ENCODE measurements at places on chromosomes 7 and 10.

GRCh38 chr7:22672846-22673680 lies 53.9 kb upstream of the IL6 start:
- H3K36me3 ChIP-seq: peaks cover 2% of the 10 kb centered on the region
- H3K27me3 ChIP-seq: no peaks in the 10 kb centered on the region
- H3K4me1 ChIP-seq: peaks cover 70% of the 10 kb centered on the region
- H3K4me3 ChIP-seq: no peak overlapping the region

- H3K27me3 ChIP-seq: no peaks in the 10 kb centered on the region
- H3K36me3 ChIP-seq: peaks cover 55% of the 10 kb centered on the region
- H3K4me3 ChIP-seq: peak overlapping the region; percentile 88
- peak; percentile 78 for DNase-seq
- peaks cover 48% of the 10 kb centered on the region for H3K4me1 ChIP-seq
Measured at GRCh38 chr10:73810735-73811465, 498 bp downstream of the NDST2 start.

GRCh38 chr7:73995330-73995729 lies 32.6 kb upstream of the ELN start:
- no peak overlapping the region for H3K4me3 ChIP-seq
- no peaks in the 10 kb centered on the region for H3K36me3 ChIP-seq
- H3K4me1 ChIP-seq: no peaks in the 10 kb centered on the region

- no peaks in the 10 kb centered on the region for H3K27me3 ChIP-seq
- no peaks in the 10 kb centered on the region for H3K36me3 ChIP-seq
Measured at GRCh38 chr7:11208883-11209465, 235.3 kb downstream of the PHF14 start.

- H3K27me3 ChIP-seq: no peaks in the 10 kb centered on the region
- H3K4me1 ChIP-seq: no peaks in the 10 kb centered on the region
- no peak for DNase-seq
- H3K4me3 ChIP-seq: no peak overlapping the region
Measured at GRCh38 chr7:119925581-119926289, 347.2 kb upstream of the KCND2 start.

GRCh38 chr10:13382703-13383398 lies 34.8 kb upstream of the SEPHS1 start:
- H3K36me3 ChIP-seq: no peaks in the 10 kb centered on the region
- peaks cover 12% of the 10 kb centered on the region for H3K4me1 ChIP-seq
- no peak overlapping the region for H3K27ac ChIP-seq
- peaks cover 34% of the 10 kb centered on the region for H3K27me3 ChIP-seq
- H3K4me3 ChIP-seq: peak overlapping the region; percentile 77
- no peak for DNase-seq

- no peaks in the 10 kb centered on the region for H3K4me1 ChIP-seq
- H3K4me3 ChIP-seq: no peak overlapping the region
- no peak overlapping the region for H3K27ac ChIP-seq
- no peak for DNase-seq
Measured at GRCh38 chr7:6917258-6917657, 91.2 kb upstream of the CCZ1B start.

GRCh38 chr7:97001656-97002554 lies 3.4 kb upstream of the DLX6 start:
- H3K4me1 ChIP-seq: peaks cover 8% of the 10 kb centered on the region
- H3K4me3 ChIP-seq: no peak overlapping the region
- H3K27ac ChIP-seq: no peak overlapping the region
- peaks cover 21% of the 10 kb centered on the region for H3K36me3 ChIP-seq
- DNase-seq: no peak

GRCh38 chr10:36725581-36726520 lies 399.5 kb upstream of the ANKRD30A start:
- no peak overlapping the region for H3K4me3 ChIP-seq
- H3K27ac ChIP-seq: no peak overlapping the region
- DNase-seq: no peak
- H3K36me3 ChIP-seq: no peaks in the 10 kb centered on the region
- no peaks in the 10 kb centered on the region for H3K4me1 ChIP-seq

DNA sequence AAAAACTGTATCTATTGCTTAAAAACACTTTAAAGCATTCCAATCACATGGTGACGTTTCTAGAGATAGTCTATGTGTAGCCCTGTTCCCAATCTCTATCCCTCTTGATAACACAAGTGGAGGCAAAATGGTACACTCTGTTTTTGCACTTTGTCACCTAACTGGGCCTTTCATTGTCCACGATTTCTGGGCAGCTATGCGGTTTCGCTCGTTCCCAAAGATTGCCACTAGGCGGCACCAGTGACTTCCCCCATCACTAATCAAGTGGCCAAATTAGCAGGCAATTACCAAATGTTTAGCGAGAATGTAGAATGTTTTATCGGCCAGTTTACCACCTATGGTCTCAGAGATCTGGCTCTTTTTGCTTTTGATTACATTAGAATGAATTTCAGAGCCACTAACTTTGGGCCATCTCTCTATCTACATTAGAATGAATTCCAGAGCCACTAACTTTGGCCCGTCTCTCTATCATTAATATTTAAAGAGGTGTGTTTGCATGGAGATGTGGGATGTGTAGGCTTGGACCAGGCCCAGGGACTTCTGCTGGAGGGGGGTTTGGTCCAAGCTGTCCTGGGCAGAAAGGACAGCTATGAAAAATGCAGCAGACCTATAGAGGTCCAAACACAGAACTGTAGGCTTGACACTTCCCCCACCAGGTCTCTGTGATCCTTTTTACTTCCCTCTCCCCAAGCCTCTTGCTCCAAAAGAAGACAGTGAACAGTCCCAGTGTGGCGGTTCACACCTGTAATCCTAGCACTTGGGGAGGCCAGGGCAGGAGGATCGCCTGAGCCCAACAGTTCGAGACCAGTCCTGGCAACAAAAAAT lies 90.1 kb downstream of the EPC1 start:
- H3K27ac ChIP-seq: no peak overlapping the region
- H3K27me3 ChIP-seq: no peaks in the 10 kb centered on the region
- H3K4me3 ChIP-seq: no peak overlapping the region
- H3K36me3 ChIP-seq: no peaks in the 10 kb centered on the region
- H3K4me1 ChIP-seq: peaks cover 5% of the 10 kb centered on the region
- DNase-seq: peak; percentile 66

DNA sequence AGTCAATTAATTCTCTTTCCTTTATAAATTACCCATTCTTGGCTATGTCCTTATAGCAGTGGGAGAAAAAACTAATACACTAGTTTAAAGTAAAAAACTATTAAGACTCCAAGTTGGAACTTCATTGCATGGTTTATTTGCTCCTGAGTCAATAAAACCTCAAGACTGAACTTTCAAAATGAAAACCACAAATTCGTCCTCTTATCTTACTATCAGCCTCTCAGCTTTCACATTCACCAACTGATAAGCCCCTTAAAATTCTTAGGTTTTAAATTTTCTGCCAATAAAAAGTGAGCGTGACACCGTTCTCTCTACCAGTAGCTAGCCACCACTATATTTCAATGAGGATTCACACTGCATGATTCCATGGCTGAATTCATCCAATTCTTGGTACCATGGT lies 346.4 kb upstream of the NPSR1 start:
- no peak for DNase-seq
- H3K4me3 ChIP-seq: no peak overlapping the region
- no peaks in the 10 kb centered on the region for H3K36me3 ChIP-seq
- no peaks in the 10 kb centered on the region for H3K4me1 ChIP-seq
- no peaks in the 10 kb centered on the region for H3K27me3 ChIP-seq

DNA sequence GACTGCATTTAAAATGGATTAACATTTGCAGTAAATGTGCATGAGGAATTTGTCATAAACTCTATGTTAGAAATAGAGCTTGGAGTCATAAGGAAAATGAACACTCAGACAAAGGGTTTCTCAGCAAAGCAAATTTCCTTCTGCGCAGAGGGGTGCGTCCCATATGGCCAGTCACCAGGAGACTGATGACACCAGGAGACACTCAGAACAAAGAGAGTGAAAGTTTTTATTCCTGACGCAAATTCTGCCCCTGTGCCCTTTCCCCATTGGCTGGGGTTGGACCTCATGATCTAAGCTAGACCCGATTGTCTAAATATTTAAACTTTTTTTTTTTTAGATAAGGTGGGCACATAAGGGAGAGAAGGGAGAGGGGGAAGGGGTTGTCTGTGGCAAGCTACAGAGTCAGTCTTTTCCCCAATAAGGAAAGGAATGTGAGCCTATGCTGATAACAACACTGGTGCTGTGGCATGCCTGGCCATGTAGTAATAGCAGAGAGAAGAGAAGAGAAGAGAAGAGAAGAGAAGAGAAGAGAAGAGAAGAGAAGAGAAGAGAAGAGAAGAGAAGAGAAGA lies 202.0 kb downstream of the POM121L12 start:
- no peak overlapping the region for H3K4me3 ChIP-seq
- H3K27me3 ChIP-seq: no peaks in the 10 kb centered on the region
- no peaks in the 10 kb centered on the region for H3K4me1 ChIP-seq
- DNase-seq: no peak
- H3K27ac ChIP-seq: no peak overlapping the region

- no peaks in the 10 kb centered on the region for H3K4me1 ChIP-seq
- H3K27ac ChIP-seq: no peak overlapping the region
- no peaks in the 10 kb centered on the region for H3K36me3 ChIP-seq
- no peak for DNase-seq
Measured at GRCh38 chr10:76255241-76255640, 823.8 kb downstream of the LRMDA start.

DNA sequence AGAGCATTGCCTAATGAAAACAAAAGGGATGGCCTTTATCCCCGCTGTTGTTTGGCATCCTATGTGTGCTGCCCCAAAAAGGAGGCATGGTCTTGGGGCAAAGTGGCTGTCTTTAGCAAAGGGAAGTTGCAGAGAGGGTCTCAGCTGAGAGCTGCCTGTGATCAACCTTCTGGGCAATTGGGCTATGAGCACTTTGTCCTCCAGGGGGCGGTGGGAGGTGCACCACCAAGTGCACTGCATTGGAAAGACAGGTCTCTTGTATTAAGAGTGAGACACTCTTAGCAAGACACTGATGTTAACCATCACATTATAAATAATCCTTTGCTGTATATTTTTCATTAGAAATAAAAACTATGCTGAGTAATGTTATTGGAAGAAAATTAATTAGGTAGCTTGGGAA lies 314.8 kb downstream of the POM121L12 start:
- H3K4me1 ChIP-seq: no peaks in the 10 kb centered on the region
- H3K27ac ChIP-seq: no peak overlapping the region
- no peak for DNase-seq
- no peaks in the 10 kb centered on the region for H3K27me3 ChIP-seq

DNA sequence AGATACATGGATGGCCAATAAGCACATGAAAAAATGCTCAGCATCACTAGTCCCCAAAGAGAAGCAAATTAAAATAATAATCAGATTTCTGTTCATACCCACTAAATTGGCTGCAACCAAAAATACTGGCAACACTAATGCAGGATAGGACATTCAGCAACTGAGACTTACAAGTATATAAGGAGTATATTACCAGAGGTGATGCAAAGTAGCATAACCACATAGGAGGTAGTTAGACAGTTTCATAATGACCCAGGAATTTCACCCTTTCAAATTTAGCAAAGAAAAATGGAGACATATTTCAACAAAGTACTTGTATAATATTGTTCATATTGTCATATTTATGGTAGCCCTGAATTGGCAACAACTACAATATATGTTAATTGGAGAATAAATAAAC lies 727.8 kb downstream of the GRID1 start:
- no peaks in the 10 kb centered on the region for H3K27me3 ChIP-seq
- H3K4me1 ChIP-seq: peaks cover 7% of the 10 kb centered on the region
- H3K27ac ChIP-seq: no peak overlapping the region
- no peak for DNase-seq
- H3K4me3 ChIP-seq: no peak overlapping the region

DNA sequence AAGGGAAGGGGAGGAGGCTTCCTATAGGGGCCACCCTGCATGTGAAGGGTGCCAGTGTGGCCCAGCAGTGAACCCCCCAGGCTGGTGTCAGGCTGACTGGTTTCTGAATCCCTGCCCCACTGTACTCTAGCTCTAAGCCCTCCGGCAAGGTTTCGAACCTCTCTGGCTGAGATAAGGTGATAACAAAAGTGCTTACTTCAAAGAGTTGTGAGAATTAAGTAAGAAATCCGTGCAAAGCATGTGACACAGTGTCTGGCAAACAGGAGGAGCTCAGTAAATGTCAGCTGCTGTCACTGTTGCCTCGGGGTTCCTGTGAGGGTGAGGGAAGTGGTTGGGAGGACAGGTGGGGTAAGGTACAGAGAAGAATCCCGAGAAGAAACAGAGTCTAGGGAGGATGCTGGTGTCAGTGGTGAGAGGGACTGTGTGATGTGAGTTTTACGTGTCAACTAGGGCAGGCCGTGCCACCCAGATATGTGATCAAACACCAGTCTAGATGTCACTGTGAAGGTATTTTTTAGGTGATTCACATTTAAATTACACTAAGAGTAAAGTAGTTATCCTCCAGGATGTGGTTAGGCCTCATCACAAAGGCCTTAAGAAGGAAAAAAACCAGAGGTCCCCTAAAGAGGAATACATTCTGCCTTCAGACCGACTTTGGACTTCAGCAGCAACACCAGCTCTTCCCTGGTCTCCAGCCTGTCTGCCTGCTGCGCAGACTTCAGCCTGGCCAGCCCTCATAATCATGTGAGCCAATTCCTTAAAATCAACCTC lies 64.4 kb downstream of the BPGM start:
- H3K27me3 ChIP-seq: no peaks in the 10 kb centered on the region
- DNase-seq: peak; percentile 61
- H3K4me3 ChIP-seq: peak overlapping the region; percentile 80
- no peaks in the 10 kb centered on the region for H3K36me3 ChIP-seq

GRCh38 chr10:61904733-61905725 lies 3.5 kb downstream of the ARID5B start:
- peaks cover 26% of the 10 kb centered on the region for H3K4me1 ChIP-seq
- peaks cover 3% of the 10 kb centered on the region for H3K36me3 ChIP-seq
- no peak for DNase-seq
- peak overlapping the region; percentile 96 for H3K4me3 ChIP-seq
- H3K27ac ChIP-seq: peak overlapping the region; percentile 8

DNA sequence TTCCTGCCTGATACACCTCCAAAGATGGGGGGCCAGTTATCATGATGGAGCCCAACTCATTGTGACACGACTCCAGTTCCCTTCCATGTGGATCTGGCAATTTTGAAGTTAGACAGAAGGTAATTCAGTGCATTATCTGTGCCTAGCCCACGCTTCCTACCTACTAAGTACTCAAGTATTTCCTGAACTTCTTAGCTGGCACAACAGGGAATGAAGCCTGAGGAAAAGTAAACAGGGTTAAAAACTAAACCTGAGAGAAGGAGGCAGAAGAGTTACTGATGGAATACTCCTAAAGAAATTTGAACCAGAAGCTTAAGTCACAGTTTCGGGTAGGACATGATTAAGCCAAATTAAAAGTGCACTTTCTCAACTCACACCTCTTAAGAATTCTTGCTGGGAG lies 1.1 kb upstream of the SEC31B start:
- H3K4me1 ChIP-seq: peaks cover 38% of the 10 kb centered on the region
- H3K4me3 ChIP-seq: no peak overlapping the region
- no peak for DNase-seq
- H3K27ac ChIP-seq: no peak overlapping the region
- H3K27me3 ChIP-seq: no peaks in the 10 kb centered on the region

GRCh38 chr10:29766753-29767152 lies 132.0 kb upstream of the SVIL start:
- no peaks in the 10 kb centered on the region for H3K36me3 ChIP-seq
- H3K27ac ChIP-seq: no peak overlapping the region
- no peak for DNase-seq
- H3K27me3 ChIP-seq: no peaks in the 10 kb centered on the region
- H3K4me3 ChIP-seq: no peak overlapping the region
- H3K4me1 ChIP-seq: no peaks in the 10 kb centered on the region

Measured in naive thymus-derived CD8-positive, alpha-beta T cell (primary cell).